ENCODE measurements at places on chromosomes 13 and 19.

GRCh38 chr19:42311657-42312056 lies 1.5 kb upstream of the TMEM145 start:
- DNase-seq = no peak

DNA sequence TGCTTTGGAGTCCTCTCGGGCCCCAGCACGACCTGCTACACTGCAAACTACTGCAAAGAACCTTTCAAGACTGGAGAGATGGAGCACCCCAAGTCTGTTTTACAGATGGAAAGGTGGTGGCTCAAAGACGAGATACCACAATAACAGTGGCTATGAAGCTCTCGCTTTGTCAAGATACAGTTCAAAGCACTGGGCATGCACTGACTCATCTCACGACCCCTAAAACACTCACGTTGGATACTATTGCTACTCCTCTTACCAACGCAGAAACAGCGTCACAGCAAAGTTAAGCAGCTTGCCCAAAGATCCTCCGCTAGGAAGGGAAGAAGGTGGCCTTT lies 24.0 kb upstream of the LAIR1 start:
- no peak for DNase-seq

- DNase-seq = no peak
Measured at GRCh38 chr13:106593132-106593531, 25.2 kb upstream of the ARGLU1 start.

- no peak for DNase-seq
Measured at GRCh38 chr13:96003304-96003703, 49.9 kb downstream of the UGGT2 start.

DNA sequence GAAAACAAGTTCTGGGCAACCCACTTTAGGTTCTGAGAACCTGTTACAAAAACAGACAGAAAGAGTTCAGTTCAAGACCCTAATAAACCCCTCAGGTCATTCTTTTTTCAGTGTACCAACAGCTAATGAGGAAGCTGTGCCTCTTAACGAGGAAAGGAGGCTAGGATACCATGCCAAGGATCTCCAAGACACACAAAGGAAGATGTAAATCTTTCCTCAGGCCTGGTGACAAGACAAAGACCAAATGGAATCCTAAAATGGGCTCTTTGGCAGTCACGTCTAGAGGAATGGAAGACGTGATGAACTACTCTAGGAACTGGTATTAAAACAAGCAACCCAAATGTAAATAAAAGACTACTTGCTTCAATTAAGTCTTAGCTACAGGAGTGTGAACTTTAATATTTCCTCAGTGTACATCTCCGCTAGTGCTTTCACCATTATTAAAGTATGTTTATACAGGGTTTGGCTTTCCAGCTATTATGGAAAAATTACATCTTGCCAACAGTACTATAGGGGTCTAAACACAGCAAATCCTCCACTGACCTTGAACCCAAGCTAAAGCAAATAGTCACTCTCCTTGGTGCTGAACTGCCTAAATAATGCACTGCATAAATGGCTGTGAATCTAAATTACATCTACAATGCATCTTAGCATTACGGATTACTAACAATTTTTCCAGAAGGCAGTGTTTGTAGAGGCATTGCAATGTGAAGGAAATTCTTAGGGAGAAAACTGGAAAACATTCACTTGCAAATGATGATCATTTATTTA lies 42.3 kb downstream of the ENOX1 start:
- no peak for DNase-seq

DNA sequence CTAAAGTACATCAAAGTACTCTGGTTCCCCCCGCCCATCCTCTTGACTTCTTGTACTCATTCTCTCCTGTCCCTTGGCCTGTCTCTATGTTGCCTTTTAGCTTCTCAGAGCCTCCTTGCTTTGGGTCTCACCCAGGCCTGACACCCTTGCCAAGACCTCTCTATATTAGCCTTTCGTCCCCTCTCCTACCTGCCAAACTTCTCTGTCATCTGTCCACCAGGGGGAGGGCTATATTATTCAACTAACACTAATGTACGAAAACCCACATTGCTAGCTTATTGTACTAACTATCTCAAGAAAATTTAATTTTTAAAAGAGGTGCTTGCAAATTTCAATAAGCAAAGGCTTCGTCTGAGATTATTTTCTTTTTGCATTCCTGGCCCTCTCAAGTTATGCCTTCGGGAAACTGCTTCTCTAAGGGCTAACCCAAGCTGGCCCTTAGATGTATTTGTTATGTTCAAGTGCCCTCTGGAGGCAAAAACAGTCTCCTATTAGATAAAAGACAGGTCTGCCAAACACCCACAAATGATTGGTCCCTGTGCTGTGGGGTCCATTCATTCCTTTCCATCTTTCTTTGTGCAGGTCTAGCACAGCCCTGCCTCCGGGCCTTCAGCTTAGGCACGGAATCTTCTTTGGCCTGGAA lies 6.3 kb upstream of the MRPS31 start:
- DNase-seq = peak; percentile 56
